Testis (tissue), 5 donors: ENCODE measurements at places on chromosomes 1 and 21. TPM values are rescaled to one million over a fixed set of nuclear protein-coding genes. Genes with fewer than 3 reads are reported as not detected.

Gene DNAJC6
- total RNA-seq = 7.3 TPM

GRCh38 chr1:64748222-64748621 lies 3.3 kb downstream of the RAVER2 start:
- no peak for DNase-seq

DNA sequence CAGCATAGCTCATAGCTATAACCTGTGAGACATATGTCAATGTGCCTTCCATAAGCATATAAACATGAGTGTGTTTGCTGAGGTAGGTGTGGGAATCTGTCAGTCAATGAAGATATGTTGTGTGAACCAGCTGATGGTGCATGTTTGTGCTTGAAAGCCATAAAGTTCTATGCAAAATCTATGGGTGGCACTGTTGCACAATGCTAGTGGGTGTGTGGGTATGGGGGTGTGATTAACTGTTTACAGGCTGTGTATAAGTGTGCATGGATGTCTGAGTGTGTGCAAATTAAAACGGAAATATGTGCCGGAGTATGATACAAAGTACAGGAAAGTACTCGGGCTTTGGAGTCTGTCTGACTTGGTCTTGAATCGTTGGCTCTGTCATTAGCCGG lies 1.0 kb upstream of the ATP2B4 start:
- peak; percentile 54 for DNase-seq

Gene OR2G6
- total RNA-seq = not detected

- no peak for DNase-seq
Measured at GRCh38 chr1:3504151-3504821, 49.8 kb downstream of the ARHGEF16 start.

GRCh38 chr1:34419663-34420136 lies 243.0 kb downstream of the C1orf94 start:
- DNase-seq = no peak

Gene SLC1A7
- total RNA-seq = 0.47 TPM

GRCh38 chr1:232600424-232601258 lies 29.3 kb downstream of the SIPA1L2 start:
- DNase-seq = no peak

DNA sequence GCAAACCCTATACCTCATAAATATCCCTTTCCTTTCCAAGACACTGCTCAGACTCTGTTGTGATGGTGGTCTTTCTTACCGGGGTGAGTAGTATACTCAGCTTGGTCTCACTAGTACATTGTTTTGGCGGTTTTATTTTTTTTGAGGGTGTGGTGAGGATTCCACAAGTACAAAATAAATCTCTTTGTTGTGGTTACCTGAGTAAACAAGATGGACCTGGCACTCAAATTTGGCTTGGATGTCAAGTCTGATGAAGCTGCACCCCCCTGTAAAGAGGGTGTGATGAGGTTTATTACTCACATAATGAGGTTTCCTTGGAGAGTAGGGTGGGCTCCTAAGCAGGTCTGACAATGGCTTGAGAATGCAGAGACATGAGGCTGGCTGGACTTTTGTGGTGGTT lies 68.2 kb upstream of the KCNJ6 start:
- no peak for DNase-seq

Gene SELE
- 0.47 TPM for total RNA-seq

DNA sequence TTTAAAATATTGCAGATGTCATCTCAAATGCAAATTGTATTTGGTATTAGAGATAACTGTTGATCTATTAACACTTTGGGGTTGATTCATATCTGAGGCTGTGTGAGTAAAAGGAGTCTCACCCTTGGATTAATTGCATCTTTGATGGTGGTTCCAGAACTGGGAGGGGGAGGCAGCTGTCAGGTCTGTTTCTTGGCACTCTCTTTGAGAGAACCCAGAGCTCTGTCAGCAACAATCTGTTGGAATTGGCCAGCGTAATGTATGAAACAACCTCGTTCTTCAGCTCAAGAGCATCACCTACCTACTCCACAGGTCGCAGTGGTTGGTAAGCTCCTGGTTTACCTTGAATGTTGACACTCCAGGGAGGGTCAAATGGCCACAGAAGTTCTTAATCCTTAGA lies 424.1 kb downstream of the CAMTA1 start:
- DNase-seq = no peak

DNA sequence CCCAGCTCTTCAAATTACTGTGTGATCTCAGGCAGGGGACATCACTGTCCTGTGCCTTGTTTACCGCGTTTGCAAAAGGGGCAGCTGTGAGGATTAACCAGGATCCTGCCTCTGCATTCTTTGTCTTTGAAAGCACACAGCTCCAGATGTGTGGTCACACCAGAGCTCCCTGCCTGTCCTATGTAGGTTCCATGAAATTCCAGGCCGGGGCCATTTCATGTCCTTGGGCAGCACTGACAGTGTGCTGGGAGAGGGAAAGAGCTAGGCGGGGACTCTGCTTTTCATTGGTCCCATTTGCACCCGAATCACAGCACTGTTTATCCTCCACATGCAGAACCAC lies 42.2 kb upstream of the SELENON start:
- DNase-seq = no peak
